ENCODE measurements at places on chromosomes 13 and 19. TPM values are rescaled to one million over a fixed set of nuclear protein-coding genes. Genes with fewer than 3 reads are reported as not detected.

Gene C1QTNF9B
- not detected for total RNA-seq

GRCh38 chr13:32032759-32033158 lies 1.2 kb downstream of the FRY start:
- no peak for DNase-seq

GRCh38 chr13:49502954-49503353 lies 7.2 kb downstream of the PHF11 start:
- DNase-seq: no peak

- DNase-seq: no peak
Measured at GRCh38 chr19:11693505-11694499, 44.9 kb downstream of the ZNF823 start.

GRCh38 chr13:40251343-40252032 lies 415.0 kb downstream of the FOXO1 start:
- no peak for DNase-seq

- DNase-seq: no peak
Measured at GRCh38 chr13:34776390-34776981, 165.6 kb upstream of the NBEA start.

DNA sequence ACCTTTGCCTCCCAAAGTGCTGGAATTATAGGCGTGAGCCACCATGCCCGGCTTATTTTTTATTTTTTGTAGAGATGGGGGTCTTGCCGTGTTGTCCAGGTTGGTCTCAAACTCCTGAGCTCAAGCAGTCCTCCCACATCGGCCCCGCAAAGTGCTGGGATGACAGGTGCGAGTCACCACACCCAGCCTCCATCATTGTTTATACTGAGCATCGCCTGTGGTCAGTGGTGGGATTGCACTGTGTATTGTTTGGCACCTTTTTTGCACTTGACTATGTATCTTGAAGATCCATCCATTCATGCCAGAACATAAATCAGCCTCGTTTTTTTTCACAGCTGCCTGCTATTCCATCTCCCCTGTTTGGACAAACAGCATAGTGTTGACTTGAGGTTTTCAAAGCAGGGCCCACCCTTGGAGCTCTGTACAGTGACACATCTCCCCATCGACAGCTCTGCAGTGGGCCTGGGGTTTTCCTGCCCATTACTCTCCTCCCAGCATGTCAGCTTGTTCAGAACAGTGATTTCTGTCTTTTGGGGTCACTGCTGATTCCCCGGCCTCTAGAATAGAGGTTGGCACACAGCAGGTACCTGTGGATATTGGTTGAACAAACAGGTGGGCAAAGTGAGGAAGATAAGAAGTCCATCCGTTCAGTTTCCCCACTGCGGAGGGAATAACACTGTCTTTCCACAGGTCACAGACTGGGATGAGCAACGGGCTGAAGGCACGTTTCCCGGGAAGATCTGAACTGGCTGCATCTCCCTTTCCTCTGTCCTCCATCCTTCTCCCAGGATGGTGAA lies 8.2 kb upstream of the UPK1A start:
- DNase-seq: no peak
